NCI-H1048 (cell line): ENCODE measurements at places on chromosomes 6 and 20.
A peak's percentile ranks its signal among the peaks of the same experiment; 100 is the strongest.

- DNase-seq, result no peak
Observed at GRCh38 chr6:46953921-46954320, 32.2 kb upstream of the ADGRF5 start.

DNA sequence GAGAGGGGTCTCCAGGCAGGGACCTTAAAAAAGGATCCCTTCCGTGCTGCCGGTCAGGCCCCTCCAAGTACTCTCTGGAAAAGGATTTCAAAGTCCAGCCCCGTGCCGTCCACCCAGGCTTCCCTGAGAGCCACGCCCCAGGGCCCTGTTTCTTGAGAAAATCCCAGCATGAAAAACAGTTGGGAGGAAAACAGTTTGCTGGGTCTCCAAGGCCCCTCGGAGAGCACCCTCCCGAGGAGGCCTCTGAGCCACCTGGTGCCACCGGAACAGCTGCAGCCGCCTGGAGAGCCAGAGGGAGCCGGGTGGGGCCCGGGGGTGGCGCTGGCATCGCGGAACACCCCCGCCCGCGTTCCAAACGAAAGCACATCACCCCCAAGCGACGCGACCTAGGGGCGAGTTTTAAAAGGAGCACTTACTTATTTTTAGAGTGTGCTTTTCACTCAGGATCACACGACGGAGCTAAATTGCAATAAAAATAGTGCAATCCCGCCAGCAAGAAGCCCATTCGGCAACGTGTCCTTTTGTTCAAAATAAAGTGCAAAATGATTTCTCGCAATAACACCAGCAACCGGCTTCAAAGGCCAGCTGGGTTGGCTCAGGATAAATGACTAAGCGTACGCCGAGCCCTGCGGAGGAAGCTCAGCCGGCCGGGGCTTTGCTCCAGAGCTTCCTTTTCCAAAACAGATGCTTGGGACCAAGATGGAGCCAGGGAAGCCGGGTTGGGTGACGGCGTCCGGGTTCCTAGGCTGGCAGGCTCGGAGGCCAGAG is 64.2 kb downstream of the YTHDF1 start:
- no peak for DNase-seq

DNA sequence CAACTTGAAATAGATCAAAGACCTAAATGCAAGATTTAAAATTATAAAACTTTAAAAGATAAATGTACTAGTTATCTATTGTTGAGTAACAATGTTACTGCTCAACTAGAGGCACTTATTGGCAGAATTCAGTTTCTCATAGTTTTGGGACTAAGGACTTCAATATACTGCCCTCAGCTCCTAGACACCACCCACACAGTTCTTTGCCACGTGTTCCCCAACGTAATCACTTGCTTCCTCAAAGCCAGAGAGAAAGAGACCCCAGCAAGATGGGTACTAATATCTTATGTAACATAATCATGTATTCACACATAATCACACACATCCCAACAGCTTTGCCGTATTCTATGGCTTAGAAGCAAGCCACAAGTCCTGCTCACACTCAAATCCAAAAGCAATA is 50.3 kb upstream of the SLC22A16 start:
- DNase-seq, result no peak

DNA sequence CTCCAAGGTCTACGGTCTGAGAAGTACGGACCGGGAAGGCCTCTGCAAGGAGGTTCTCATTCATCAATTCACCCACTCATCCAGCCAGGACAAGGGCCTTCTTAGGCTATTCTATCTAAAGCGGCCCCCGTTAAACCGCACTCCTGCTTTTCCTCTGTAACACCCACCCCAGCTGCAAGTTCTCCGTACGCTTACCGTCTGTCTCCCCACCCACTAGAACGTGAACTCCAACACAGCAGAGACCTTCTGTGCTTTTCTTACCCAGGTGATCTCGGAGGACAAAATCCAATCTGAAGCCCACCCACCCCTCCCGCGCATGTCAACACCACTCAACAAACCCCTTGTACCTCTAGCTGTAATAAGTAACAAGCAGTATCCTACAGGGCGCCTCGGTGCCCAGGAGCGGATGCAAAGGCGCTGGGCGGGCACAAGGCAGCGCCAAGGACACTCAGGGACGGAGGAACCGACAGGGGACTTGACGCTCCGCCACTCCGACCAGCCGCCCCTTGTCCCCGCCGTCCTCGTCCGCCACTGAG is 351 bp downstream of the AURKA start:
- no peak for DNase-seq

DNA sequence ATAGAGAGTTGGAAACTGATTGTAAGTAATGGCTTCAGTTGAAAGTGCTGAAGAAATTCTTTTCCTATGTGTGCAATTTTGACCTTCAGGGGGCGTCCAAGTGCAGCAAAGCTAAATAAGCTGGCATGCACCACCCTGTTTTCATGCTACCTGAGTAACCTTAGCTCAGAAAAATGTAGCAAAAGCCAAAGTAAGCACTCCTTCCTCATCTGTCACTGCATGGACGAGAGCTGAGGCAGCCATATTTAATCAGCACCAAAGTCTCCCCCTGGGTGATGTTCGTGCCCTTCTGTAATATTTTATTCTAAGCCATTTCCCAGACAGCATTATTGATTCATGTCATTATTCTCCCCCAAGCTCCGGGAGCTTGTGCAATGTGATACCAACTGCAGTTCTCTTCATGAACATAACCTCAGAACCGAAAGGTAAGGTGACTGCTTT is 123.1 kb downstream of the RPS12 start:
- peak; percentile 47 for DNase-seq

DNA sequence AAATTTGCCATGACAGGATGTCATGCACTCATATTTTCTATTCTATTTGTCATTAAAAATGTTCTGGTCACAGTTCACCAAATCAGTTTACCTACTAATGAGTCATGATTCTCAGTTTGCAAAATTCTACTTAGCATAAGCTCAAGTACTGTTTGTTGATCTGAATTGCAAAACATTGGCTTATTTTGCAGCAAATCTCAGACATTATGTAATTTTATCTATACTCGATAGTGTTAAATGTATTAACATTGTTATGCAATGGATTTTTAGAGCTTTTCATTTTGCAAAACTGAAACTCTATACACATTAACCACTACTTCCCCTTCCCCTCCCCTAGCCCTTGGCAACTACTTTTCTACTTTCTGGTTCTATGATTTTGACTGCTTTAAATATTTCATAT is 213.8 kb upstream of the ZFP64 start:
- no peak for DNase-seq

- DNase-seq, result no peak
Observed at GRCh38 chr20:61184194-61184593, 67.9 kb upstream of the CDH4 start.

DNA sequence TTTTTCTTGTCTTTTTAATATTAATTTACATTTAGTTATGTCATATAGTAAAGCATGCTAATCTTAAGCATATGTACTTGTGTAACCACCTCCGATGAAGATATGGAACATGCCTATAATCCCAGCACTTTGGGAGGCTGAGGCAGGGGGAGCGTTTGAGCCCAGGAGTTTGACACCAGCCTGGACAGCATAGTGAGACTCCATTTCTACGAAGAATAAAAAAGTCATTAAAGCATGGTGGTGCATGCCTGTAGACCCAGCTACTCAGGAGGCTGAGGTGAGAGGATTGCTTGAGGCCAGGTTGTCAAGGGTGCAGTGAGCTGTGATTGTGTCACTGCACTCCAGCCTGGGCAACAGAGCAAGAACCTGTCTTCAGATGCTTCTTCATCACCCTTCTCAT is 628.8 kb upstream of the FLRT3 start:
- no peak for DNase-seq

DNA sequence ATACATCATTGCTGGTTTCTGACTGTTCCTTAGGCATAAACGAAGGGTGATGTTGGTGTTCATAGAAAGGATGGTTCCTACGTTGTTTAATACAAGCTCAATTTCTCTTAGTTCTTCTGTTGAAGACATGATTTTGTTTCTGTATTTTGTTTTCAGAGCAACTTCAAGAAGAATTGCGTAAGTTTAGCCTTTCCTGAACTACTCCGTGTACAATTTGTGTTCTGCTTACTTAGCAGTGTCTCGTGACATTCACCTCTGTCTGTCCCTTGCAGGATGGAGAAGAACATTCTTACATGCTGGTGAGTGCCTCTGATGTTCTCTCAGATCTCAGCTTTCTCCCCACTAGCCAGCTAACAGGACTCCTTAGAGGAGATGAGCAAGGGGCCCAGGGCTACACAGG is 7.6 kb downstream of the BTN2A2 start:
- no peak for DNase-seq

DNA sequence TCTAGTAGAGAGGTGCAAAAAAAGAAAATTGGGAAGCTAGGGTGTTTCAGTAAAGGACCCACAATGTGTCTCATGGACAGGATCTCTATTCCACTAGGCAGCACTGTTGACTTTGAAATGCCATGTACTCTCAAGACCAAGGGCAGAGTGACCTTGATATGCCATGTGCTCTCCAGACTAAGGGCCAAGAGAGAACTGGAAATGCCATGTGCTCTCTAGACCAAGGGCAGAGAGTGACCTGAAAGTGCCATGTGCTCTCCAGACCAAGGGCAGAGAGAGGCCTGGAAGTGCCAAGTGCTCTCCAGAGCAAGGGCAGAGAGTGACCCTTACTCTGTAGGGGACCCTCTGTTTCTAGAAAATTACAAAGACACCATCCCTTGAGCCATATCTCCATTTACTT is 49.3 kb upstream of the HTR1B start:
- DNase-seq, result no peak

- no peak for DNase-seq
Observed at GRCh38 chr6:152416652-152417051, 220.5 kb downstream of the SYNE1 start.

- no peak for DNase-seq
Observed at GRCh38 chr20:35012227-35013069, 56.8 kb downstream of the MYH7B start.

DNA sequence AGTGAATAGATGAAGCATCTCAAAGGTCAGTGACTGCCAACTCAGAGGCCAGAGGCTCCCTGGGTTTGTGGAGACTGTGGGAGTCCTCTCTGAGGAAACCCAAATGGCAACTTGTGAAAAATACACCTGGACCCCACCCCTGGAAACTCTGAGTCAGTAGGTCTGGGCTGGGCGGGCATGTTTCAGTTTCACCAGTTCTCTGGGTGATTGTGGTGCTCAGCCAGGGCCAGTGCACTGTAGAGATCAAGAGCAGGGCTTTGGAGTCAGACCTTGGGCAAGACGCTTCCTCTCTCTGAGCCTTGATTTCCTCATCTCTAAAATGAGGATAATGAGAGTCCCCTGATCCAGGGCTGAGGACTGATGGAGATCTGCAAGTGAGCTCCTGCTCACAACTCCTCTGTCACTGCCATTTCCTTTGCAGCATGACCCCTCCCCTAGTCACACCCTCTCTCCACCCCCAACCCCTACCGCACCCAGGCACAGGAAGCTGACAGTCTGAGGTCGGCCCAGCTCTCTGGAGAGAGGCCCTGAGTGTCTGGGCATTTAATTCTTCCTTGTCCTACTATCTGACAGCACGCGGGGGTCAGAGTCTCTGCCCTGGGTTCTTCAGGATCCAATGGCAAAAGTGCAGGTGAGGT is 5.1 kb downstream of the DEF6 start:
- no peak for DNase-seq

DNA sequence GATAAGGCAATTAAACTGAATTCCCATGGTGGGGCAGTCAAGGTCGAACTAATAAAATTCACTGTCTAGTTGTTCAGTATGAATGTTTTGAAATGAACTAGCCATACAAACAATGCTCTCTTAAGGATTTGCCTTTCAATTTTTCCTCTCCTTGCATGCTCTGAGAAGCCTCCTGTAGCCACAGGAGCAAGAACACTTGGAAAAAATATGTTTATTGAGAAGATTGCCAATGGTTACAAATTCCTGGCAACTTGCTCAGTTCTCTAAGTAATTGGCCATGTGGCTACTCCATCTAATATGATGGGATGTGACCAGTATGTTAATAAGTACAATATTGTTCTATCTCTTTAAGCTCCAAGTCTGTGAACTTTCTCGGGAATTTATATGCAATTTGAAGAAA is 49.4 kb downstream of the FUT9 start:
- no peak for DNase-seq

DNA sequence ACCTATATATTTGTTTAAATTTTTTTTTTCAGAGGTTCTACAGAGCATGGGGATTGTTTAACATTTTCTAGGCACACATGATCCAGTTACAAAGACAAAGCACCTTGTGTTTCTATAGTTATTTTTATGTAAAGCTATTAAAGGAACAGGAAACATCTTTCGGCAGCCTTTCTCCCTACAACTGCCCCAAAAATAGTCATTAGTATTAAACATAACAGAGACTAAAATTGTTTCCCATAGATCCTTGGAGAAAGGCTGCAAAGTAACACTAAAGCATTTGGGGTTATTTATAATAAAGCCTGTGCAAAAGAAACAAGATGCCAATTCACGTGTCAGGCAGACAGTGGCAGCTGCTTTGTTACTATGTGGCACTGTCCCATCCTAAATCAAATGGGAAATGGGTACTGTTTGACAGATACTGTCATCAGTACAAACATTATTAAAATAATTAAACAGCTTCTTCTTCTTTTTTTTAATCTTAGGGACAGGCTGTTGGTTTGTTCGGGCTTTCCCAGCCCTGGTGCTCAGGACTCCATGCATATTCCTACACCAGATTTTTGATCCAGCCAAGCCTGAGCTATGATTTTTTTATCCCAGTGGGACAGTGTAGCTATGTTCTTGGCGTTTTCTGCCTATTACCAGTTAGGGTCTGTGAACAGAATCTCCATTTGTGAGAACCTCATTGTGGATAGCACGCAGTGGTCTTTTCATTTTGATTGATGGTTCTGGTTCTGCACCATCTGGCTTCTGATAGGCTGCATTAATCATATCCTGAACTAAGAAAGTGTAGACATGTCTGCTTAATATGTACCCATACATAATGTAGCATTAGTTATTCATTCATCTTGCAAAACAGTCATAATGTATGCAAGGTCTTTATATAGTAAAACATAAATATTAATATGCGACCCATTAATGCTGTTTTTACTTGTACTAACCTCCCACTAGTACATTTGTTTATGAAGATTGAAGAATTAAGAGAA is 460.4 kb upstream of the SOX4 start:
- DNase-seq, result no peak

GRCh38 chr6:50030350-50030749 is 8.6 kb upstream of the DEFB110 start:
- DNase-seq, result no peak

- DNase-seq, result no peak
Observed at GRCh38 chr6:7042654-7043545, 64.9 kb upstream of the RREB1 start.

GRCh38 chr6:36947570-36948351 is 6.8 kb upstream of the PI16 start:
- no peak for DNase-seq

GRCh38 chr6:126721581-126722160 is 381.8 kb downstream of the CENPW start:
- no peak for DNase-seq
